ENCODE measurements at places on chromosomes 5 and 9.

DNA sequence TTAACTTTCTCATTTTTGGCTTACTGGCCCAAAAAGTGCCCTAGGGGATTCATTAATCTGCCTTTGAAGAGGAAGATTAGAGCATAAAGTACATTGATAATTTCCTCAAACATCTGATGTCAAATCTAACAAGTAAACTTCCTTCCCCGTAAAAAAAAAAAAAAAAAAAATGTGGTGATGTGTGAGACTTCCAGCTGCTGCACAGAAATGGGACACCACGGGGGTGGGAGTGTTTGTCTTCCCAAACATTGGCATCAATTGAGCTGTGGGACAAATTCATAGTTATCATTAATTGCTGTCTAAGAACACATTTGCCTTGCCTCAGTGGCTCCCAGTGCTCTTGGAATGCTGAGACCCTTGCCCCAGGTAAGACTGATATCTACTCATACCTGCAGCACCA, 149.6 kb downstream of the ADAMTS12 start:
- no peak for DNase-seq

GRCh38 chr5:134594797-134595457, 37.7 kb downstream of the SAR1B start:
- DNase-seq = no peak

- peak; percentile 19 for DNase-seq
Observed at GRCh38 chr9:127346584-127346983, 50.4 kb upstream of the SLC2A8 start.

DNA sequence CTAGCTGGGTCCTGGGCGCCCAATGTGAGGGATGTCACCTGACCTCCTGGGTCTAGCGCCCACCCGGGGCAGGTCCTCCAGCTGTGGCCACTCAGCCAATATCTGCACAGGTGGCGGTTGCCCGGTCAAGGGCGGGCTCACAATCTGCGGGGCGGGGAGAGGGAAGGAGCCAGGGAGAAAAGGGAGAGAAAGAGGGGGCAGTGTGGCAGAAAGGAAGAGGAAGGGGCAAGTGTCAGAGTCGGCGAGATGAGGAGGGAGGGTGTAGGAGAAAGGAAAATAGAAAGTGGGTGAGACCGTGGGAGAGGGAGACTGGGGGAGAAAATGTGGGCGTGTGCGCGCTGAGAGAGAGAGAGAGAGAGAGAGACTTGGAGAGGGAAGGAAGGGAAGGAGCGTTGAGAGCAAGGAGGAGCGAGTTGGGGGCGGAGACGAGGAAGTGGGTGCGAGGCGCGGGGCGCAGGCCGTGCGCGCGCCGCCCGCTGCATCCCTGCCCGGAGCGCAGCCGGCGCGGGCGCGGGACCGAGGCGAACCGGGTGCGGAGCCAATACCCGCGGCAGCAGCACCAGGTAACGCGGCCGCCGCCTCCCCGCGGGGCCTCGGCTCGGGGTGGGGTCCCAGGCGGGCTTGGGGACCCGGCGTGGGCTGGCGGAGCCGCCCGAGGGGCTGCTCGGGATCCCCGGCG, at the start of gene HRH2:
Gene HRH2 (plus strand): TSS at position 479 of the 679 bp plus-strand sequence. CDS start 25,163 bp downstream, outside the sequence.
- peak; percentile 21 for DNase-seq

- no peak for DNase-seq
Observed at GRCh38 chr5:95817430-95817829, 5.1 kb downstream of the GLRX start.

DNA sequence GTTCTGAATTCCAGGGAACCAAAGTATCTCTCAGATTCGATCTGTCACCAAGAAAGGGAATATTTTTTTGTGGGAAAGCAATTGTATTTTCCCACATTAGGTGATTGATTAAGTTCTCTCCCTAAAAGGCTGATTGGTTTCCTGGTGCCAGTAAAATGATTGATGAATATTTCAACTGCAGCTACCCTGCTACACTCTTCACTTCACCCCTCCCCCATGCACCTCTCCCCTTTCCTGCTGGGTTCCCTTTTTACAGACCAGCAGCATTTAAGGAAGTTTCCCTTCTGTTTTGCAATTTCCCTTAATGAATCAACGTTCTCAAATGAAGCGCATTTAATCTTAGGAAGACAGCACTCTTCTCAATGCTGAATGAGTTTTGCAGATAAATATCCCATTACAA, 13.1 kb downstream of the NR6A1 start:
- no peak for DNase-seq

- no peak for DNase-seq
Observed at GRCh38 chr5:166382031-166382430, 1909.4 kb upstream of the WWC1 start.

DNA sequence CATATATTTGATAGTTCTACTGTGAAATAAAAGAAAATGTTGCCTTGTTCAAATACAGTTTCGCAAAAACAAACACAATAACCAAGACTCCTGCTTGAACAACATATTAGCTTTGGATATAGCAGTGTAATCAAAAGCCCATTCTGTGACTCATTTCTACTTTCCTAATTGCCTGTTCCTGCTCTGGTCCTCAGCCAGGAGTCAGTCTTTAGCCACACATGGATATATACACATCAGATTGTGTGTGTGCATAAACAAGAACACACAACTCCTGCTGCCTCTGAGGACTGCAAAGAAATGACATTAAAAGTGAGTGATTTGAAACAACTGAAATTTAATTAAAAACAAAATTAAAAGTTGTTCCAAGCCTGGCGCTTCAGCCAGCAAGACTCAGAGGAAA, 334.8 kb downstream of the TRIM32 start:
- DNase-seq = no peak

DNA sequence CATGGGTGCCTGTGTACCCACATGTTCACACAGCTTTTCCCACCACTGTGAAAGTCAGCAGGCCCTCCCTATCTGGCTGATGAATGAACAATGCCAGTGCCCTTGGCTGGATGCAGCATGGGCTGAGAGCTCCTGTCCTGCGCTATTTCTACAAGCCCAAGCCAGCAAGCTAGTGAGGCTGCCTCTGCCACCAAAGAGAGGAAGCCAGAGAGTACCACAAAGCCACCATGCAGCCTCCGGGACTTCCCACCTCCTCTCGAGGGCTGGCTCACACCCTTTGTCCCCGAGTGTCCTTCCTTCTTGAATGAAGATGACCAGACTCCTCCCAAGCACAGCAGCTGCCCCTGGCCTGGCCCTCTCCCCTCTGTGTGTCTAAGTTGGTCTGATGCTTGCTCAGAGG, 76.5 kb downstream of the SH3PXD2B start:
- DNase-seq = no peak

- DNase-seq = no peak
Observed at GRCh38 chr9:114008667-114009410, 69.3 kb downstream of the AMBP start.

DNA sequence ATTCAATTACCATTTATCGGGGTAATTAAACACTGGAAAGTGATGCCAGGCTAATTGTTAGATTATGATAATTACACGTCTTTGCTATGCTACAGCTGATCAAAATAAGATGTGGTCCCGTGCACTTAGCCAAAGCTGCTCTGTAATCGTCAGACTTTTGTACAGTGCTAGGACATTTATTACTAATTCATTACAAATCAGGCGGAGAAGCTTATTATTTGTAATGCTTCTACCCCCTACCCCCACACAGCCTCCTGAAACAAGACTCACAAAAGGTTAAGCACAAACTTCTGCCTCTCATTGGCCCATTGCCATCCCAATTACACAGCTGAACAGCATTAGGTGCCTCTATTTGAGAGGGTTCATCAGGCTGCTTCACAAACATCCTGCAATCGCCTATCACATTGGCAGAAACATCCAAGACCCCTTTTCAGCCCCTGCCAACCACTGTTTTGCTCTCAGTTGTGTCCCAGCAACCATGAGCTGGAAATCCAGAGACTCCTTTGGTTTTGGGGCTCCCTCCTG, 232.7 kb downstream of the EFNA5 start:
- no peak for DNase-seq

GRCh38 chr5:36089989-36090388, 23.3 kb upstream of the UGT3A2 start:
- peak; percentile 48 for DNase-seq

DNA sequence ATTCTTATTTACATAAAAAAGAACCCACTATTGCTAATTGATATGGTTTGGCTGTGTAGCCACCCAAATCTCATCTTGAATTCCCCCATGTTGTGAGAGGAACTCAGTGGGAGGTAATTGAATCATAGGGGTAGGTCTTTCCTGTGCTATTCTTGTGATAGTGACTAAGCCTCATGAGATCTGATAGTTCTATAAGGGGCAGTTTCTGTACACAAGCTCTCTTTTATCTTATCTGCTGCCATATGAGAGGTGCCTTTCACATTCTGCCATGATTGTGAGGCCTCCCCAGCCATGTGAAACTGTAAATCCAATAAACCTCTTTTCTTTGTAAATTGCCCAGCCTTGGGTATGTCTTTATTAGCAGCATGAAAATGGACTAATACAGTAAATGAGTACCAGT, 58.2 kb upstream of the PRR16 start:
- no peak for DNase-seq

DNA sequence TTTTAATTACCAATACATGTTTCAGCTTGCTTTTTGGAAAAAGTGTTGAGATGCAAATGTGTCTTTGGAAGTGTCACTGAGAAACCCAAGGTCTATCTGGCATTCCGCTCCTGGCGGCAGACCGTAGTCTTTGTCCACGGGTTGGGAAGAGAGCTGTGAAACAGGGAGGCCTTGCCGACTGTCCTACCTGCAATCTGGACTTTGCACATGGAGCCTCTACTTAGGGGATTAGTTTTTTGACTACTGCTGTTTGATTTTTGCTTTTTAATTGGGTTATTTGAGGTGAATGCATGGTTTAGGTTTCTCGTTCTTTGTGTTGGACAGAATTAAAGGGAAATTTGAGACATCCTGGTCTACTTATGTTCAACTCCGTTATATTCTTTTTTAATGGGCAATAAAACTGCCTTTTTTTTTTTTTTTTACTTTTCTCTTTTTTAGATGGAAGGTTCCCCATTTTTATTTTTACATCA, 25.7 kb downstream of the TRIO start:
- DNase-seq = no peak

GRCh38 chr9:98916660-98917059, 27.0 kb upstream of the COL15A1 start:
- DNase-seq = peak; percentile 39

- peak; percentile 56 for DNase-seq
Observed at GRCh38 chr9:35258660-35259474, 97.1 kb downstream of the UNC13B start.

- no peak for DNase-seq
Observed at GRCh38 chr5:178560911-178561310, 29.3 kb downstream of the COL23A1 start.

- no peak for DNase-seq
Observed at GRCh38 chr9:13491493-13492424, 212.3 kb upstream of the MPDZ start.

DNA sequence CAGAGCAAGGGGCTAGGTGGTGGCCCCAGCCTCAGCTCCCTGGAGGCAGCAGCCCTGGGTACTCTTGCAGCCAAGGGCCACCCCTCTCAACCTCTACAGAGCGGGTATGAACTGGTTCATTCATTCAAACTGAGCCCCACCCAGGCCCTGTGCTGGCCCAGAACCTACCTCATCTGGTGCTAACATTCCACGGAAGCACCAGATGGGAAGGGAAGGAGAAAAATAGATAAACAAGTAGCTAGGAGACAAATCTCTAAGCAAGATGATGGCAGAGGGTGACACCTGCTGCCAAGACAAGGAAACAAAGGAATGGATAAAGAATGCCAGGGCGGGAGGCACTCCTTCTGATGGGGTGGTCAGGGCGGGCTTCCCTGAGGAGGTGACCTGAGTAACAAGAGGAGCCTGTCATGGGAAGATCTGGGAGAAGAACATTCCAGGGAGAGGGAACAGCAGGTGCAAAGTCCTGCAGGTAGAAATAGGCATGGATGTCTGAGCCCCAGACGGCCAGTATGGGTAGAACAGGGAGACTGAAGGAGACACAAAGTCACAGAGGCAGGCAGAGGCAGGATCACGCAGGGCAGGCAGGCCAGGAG, 6.1 kb downstream of the ST6GALNAC4 start:
- DNase-seq = no peak

GRCh38 chr9:133693116-133693515, 45.0 kb downstream of the SARDH start:
- DNase-seq = no peak

DNA sequence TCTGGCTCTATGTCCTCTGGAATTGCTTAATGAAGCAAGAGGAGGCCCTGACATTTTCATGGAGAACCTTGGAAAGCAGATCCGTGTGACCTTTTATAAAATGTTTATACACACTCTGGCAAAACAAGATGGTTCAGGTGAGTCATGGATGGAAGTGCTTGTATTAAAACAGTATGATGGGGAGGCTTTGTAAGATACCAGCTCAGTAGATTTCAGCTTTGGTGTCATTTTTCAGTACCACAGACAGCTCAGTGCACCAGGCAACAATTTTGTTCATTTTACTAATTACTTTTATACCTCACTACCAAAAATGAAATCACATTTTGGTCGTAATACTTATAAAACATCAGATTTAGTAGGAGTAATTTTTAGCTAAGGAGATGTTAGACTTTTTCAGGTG, 5.2 kb downstream of the KCNN2 start:
- no peak for DNase-seq

- DNase-seq = no peak
Observed at GRCh38 chr5:174110310-174110709, 64.8 kb downstream of the NSG2 start.

DNA sequence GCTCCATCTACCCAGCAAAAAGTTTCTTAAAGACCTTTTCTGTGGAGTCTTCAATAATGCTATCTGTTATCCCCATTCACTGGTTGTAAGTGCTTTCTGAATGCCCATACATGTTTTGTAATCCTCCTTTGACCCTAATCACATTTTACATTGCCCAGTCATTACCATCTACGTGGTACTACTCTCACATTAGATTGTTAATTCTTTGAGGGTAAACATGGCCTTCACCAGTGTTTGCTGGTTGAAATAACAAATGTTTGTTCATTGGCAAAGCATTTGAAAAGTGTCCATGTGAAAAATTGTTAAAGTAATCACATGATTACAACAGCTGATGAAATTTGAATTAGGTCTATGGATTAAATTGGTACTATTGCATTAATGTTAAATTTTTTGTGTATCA, 31.8 kb downstream of the MEGF10 start:
- no peak for DNase-seq

- no peak for DNase-seq
Observed at GRCh38 chr9:90909225-90909624, 107.6 kb downstream of the SYK start.

DNA sequence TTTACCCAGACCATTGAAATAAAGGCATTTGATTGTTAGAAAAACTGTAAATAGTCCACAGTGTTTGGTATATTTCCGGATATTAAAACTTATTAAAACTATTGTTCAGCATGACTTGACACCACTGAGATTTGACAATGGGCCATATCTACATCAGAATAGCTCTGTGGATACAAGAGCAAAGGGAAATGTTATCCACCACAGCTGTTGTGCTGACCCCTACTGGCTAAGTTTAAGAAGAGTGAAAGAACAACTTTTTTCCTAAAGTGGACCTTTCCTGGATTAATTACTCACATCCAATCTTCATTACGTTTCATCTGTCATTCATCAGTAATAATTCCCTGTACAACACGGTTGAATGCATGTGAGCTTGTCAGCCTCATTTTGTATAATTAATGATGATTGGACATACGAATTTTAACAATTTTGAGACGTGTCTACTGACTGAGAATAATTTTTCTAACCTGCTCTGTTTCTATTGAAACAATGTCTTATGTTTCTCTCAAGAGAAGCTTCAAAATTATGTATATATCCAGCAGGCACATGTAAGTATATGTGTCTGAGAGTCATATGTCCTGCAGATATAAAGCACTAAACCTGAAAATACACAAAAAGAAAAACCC, 1952.6 kb downstream of the MAT2B start:
- DNase-seq = peak; percentile 33

Measured in endothelial cell (in vitro differentiated cells).